HCEC 1CT (cell line): ENCODE measurements at places on chromosomes 5 and 9.

DNA sequence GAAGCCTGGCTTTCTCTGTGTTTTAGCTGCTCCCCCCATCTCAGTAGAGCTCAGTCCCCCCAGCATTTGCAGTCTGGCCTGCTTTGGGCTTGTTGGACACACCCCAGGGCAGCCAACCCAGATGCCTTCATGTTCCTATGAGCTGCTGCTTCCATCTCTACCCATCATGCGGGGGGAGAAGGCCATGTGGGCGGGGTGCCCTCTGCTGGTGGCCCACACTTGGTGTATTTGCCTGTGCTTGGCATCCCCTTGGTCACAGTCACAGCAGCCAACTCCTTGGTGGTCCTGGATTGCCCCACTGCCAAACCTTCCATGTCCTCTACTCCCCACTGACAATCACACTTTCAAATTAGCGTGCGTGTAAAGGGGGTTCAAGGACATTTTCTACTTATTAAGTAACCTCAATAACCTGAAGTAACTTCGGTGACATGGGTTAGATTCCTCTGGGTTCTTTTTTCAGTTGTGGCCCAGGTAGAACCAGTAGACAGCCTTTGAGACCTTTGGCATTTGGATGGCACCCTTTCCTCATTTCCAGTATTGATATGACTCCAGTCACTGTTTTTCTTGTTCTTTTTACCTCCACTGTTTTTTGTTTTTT is 42.8 kb downstream of the SNX30 start:
- DNase-seq = peak; percentile 60

DNA sequence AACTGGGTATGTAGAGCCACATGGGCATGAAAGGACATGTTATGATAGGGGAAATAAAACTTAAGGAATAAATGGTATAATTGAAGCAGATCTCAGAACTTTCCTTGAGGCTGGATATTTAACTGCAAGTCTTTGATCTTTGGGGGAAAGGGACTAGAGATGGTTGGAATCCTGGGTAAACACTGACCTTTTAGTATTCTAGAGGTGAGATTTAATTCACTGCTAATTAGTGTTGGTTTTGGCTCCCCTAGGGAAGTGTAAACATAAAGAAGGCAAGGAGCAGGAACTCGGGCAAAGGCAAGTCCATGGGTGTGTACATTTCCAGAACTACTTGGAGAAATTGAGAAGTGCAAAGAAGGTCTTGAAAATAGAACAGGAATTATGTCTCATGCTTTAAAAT is 16.6 kb downstream of the NIM1K start:
- DNase-seq = no peak

GRCh38 chr5:67120032-67120431 is 76.6 kb downstream of the CD180 start:
- DNase-seq = no peak

DNA sequence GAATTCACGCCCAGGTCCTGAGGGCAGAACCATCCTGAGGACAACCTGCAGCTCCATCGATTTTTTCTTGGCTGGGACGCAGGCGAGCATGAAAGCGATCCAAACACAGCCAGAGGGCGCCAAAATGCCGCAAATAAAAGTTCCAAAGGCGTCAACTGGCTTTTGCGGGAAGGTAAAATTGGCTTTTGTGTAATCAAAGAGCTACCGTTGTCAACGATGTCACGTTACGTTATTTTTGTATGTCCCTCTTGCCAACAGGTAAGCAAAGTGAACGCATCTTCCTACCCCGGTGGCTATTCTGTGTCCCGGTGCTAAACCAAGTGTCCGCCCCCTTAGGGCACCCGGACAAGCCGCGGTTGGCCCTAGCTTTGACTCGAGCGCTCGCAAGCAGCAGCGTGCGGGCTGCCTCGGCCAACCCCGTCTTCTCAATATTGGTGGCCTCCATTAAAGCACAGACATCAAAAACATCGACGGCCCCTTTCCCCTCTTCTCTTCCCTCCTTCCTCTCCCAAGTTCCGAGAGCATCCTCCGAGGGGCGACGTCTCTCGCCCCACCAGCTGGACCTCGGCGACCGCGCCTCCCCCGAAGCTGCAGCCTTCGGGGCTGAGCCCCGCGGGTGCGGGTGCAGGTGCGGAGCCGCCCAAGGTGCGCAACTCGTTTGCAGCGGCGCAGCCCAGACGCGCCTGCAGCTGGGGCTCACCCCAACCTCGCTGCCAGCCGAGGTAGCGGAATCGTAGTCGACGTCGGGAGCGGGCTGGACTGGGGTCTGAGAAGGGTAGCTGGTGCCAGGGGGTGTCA is 1.1 kb upstream of the BASP1 start:
- peak; percentile 76 for DNase-seq

DNA sequence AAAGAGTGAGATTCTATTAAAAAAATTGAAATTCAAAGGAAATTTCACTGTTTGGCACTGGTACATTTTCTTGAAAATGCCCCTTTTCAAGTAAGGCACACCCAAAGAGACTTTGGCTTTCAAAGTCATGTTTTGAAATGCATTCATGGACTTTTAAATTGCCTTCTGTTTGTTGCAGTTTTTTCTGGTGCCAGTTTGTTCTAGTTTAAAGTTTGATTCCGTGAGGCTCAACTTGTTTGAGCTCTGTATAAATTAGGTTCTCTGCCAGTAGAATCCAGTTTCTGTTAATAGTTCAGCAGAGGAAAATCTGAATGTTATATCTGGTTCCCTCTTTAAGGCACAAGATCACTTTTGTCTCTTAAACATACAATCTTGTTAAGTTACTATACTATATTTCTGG is 16.4 kb downstream of the ATP6V0E1 start:
- DNase-seq = no peak

- DNase-seq = peak; percentile 91
Measured at GRCh38 chr5:169626779-169627178, 10.3 kb upstream of the DOCK2 start.

GRCh38 chr5:129664336-129664937 is 83.5 kb upstream of the MINAR2 start:
- peak; percentile 61 for DNase-seq

- DNase-seq = peak; percentile 62
Measured at GRCh38 chr9:109013679-109014607, 644 bp upstream of the CTNNAL1 start.

- no peak for DNase-seq
Measured at GRCh38 chr9:16771356-16771755, 99.1 kb downstream of the BNC2 start.

DNA sequence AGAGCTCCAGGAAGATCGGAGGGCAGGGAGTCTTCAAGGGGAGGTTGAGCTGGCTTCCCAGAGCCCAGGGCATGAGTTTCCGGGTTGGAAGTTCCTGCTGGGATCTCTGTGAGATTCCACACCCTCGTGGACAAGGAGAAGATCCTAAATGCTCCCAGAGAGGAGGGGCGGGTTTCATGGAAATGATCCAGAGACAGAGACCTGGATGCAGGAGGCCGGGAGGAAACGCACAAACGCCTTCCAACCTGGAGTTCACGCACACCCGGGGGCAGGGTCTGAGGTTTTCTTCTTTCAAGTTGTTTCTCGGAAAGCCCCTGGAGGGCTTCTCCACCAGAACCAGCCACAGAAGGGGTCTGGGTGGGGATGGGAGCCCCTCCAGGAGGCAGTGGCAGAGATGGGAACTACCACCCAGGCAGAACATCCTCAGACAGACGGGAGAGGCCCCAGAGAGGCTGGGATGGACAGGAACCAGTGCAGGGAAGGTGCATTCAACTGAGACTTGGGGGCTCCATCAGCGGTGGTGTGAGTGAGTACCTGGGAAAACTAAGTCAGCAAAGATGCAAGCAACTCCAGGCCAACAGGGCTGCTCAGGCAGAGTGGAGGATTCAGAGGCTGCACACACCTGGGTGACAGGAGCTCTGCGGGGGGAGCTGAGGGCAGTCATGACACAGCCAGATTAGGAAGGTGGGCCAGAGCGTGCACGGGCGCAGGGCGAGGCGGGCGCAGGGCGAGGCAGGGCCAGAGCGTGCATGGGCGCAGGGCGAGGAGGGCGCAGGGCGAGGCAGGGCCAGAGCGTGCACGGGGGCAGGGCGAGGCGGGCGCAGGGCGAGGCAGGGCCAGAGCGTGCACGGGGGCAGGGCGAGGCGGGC is 52.1 kb upstream of the EXOC3 start:
- DNase-seq = no peak

DNA sequence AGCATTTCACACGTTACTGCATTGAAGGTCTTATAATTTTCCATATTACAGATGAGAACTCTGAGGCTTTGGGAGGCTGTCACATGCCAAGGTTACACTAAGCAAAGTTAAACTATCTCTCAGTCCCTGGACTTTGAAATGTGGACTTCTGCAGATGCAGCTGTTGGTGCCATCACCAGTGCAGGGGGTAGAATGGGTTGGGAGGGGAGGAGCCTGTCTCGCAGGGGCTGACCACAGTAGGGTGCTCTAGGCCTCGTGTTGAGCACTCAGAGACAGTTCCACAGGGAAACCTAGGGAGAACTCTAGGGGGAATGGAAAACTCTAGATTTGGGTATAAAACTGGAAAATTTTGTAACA is 220.9 kb downstream of the MAPKAP1 start:
- DNase-seq = peak; percentile 25

GRCh38 chr9:91623004-91623403 is 199.4 kb upstream of the NFIL3 start:
- DNase-seq = no peak

GRCh38 chr9:71582347-71582746 is 186.0 kb downstream of the CEMIP2 start:
- DNase-seq = no peak

DNA sequence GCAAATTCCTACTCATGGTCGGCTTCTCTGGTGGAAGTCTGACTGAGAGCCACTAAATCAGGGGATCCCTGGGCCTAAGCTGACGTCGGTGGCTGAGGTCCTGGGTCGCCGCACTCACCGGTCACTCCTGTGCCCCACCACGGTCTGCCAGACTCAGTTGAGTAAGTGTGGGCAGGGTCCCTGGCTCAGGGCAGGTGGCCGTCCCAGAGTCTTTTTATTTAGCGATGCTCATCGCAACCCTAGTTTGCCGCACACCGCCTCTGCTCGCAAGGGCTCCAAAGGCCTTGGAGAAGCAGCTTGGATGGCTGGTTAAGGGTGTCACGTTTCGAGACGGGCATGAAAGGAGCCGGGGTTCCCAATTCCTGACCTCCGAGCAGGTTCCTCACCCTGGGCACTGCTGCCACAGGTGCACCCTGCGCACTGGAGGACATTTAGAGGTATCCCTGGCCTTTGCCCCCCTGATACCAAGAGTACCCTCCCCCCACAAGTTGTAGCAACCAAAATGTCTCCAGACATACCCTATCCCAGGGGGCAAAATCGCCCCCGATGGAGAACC is 59.9 kb downstream of the NSUN2 start:
- DNase-seq = no peak

- DNase-seq = no peak
Measured at GRCh38 chr9:111074395-111074794, 36.1 kb upstream of the LPAR1 start.

DNA sequence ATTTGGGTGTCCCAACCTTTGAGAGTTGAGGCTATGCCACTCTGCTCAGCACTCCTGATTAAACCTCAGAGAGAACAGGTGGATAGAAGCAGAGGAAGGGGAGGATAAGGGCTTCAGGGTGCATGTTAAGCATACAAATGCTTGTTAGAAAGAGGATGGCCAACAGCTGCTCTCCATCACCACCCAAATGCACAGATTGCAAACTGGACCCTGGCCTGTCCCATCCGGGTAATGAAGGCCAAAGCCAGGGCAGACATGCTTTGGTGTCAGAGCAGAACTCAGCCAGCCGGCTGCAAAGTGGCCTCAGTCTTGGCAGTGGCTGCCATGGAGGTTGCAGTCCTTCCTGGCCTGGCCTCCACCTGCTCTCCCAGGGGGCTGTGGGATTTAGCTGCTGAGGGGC is 84.3 kb downstream of the SIL1 start:
- DNase-seq = no peak

GRCh38 chr9:38126730-38127129 is 57.7 kb upstream of the SHB start:
- DNase-seq = no peak

DNA sequence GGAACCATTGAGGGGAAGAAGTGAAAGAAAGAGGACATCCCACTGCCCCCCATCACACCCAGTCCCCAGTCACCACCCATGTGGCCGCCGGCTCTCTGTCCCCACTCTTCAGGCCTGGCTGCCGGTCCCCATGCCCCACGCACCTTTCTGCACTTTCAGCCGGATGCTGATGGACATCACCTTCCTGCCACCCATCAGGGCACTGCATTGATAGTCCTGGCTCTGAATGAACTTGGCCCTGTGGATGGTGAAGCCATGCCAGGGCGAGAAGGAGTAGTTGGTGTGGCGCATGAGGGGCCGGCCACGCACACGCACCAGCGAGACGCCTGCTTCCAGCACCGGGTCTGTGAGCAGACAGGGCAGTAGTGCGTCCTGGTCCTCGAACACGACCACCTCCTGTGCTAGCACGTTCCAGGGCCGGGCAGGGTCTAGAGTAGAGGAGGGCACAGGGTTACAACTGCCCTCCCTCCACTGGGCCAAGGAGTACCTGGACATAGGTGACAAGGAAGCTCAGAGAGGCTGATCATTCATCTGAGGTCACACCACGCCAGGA is 6.4 kb downstream of the CSF1R start:
- no peak for DNase-seq

DNA sequence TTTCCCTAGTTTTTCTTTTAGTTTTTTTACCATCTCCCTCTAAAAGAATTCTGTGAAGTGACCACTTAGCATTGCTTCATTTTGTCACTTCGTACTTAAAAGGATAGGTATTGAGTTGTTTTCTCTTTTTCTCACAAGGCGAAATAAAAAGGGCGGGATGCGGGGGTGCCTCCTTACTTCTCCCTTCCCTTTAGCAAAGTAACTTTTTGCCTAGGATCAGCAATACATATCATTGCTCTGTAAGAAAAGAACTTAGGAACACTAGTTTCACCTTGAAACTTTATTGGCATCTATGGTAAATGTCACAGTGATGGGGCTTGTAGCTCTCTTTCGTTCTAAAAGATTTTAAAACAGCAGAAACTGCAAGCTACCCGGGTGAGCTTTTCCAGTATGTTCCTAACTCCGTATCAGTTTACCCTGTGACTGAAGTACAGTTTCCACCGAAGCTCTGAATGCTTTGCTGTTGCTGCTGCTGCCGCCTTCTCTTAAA is 4.1 kb downstream of the PRDM6 start:
- DNase-seq = no peak

DNA sequence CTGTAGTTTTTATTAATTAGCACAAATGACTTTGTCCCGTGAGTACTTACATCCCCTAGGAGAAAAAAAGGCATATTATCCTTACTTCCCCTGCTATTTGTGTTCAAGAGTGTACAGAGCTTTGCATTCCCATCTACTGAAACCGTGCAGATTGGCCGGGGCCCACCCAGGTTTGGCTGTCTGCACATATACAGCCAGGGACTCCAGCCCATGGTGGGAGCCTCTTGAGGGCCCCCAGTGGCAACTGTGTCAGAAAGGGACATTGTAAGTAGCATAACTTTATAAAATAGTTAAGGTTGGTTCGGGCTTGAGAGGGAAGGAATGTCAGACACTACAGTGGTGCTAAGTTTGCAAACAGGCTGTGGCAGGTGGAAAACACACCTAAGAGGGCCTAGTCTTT is 24.7 kb downstream of the PHF2 start:
- DNase-seq = no peak

DNA sequence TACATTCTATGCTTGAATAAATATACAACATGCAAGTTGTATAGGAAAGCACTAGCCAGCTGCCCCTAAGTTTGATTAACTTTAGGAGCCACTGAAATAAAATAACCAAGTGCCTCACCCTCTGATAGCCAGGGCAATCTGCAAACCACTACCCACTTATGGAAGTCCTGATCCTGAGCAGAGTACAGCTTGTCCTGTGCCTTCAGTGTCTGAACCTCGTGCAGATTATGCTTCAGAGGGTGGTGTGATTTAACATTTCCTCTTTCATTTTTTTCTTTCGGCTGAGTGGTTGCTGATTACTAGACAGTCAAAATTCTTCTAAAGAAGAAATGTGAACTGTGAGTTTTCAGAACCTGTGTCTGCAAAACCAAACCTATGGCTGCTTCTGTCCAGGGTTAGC is 327.7 kb downstream of the PIK3R1 start:
- DNase-seq = no peak
